Brain pericyte (primary cell): ENCODE measurements at places on chromosomes 2 and 18.

DNA sequence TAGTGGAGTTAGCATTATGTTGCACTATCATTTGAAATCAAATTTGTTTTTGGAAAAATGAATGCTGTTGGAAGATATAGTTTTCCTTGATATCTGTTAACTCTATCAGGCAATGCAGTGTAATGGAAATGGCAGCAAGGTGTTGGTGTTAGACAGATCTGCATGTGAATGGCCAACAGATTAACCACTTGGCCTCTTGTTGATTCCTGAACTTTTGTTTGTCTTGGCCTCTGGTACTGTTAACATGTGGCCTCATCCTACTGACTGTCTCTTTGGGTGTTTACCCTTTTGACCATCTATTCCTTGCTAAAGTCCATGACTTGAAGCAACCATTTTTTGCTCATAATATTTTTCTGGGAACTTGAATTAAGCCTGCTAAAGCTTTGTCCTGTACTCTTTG lies 110.2 kb upstream of the CDH2 start:
- no peak for DNase-seq

- DNase-seq = no peak
Observed at GRCh38 chr18:50879302-50880118, 592 bp downstream of the ME2 start.

DNA sequence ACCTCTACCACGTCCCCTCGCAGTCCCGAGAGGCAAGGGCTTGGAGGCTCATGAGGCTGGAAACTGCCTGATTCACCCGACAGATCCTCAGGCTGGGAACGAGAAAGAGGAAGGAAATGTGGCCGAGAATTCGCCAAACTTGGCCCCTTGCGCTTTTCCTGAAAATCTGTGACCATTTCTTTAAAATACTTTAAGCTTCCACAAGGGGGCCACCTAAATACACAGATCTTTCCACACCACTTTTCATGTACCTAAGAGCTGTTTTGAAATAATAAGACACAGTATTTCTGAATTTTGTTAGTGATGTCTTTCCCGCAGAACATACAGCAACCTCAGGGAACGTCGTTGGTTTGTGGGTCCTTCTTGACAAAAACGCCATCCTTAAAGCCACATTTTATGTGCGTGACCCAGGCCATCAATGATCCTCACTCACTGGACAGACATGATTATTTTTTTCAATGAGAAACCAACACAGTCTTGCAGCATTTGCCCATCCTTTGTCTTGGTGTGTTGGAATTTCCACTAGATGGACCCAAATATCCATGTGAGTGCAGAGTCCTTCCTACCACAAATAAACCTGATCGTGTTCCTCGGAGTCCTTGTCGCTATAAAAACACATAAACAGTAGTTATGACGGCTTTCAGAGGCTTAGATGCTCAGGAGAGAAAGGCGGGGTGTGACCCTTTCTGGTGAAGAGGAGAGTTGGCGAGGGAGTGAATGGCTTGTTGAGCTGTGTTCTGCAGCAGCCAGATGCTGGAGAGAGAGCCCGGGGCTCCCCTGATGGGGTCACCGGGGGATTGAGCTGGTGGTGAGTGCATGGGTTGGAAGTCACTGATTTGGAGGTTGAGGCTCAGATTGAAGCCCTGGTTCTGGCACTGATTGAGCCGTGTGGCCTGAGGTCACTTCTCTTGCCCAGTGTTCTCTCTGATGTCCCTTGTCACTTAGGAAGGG lies 25.0 kb downstream of the DCDC2C start:
- peak; percentile 17 for DNase-seq

DNA sequence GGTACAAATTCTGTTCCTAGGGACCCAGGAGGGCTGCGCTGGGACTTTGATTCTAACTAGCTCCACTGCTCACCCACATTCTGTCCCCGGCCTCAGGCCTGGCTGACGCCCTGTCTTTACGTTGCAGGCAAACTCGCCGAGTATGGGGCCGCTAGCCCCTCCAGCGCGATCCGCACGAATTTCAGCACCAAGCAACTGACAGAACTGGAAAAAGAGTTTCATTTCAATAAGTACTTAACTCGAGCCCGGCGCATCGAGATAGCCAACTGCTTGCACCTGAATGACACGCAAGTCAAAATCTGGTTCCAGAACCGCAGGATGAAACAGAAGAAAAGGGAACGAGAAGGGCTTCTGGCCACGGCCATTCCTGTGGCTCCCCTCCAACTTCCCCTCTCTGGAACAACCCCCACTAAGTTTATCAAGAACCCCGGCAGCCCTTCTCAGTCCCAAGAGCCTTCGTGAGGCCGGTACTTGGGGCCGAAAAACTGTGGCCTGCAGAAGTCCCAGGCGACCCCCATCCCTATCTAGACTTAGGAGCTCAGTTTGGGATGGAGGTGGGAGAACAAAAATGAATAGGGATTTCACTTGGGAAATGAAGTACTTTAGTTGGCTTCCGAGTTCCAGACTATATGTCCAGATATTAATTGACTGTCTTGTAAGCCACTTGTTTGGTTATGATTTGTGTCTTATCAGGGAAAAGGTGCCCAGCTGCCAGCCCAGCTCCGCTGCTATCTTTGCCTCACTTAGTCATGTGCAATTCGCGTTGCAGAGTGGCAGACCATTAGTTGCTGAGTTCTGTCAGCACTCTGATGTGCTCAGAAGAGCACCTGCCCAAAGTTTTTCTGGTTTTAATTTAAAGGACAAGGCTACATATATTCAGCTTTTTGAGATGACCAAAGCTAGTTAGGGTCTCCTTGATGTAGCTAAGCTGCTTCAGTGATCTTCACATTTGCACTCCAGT lies 1.5 kb downstream of the HOXD1 start:
- DNase-seq = no peak

DNA sequence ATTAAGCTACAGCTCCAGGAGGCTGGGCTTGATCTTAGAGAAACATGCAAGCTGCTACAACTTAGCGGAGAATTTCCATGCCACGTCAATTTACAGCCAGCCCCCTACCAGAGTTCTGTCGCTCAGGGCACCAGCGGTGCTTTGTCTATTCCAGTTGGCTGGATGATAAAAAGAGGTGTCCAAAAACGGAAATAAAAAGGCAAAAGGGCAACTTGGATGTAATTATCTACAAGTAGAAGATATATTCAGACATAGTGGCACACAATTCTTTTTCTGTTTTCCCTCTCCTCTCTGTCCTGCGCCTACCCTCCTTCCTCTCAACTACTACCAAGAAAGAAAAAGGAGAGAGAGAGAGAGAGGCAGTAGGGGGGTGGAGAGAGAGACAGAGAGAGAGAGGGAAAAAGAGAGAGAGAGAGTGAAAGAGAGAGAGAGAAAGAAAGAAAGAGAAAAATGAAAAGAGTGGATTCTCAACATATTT lies 363 bp upstream of the RFTN2 start:
- DNase-seq = peak; percentile 48

GRCh38 chr2:236656721-236657120 lies 87.1 kb downstream of the ACKR3 start:
- DNase-seq = no peak

DNA sequence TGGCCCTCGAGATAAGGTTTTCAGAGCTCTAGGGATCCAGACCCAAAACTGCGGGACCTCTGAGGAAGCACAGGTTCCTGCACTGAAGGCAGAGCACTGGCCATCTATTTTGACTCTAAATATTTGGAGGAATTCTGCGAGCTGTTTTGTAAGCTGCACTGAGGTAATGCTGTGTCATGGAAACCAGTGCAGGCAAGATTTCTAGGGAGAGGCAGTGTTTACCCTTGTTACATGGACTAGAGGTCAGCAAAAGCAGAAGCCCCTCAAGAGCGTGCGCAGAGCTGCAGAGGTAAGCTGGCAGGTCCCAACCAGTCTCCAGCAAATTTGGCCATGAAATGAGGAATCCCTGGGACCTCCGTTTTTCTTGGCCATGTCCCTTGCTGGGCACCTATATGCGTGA lies 137.3 kb downstream of the RNF152 start:
- DNase-seq = no peak

- no peak for DNase-seq
Observed at GRCh38 chr2:145569108-145569507, 1049.2 kb upstream of the ZEB2 start.

DNA sequence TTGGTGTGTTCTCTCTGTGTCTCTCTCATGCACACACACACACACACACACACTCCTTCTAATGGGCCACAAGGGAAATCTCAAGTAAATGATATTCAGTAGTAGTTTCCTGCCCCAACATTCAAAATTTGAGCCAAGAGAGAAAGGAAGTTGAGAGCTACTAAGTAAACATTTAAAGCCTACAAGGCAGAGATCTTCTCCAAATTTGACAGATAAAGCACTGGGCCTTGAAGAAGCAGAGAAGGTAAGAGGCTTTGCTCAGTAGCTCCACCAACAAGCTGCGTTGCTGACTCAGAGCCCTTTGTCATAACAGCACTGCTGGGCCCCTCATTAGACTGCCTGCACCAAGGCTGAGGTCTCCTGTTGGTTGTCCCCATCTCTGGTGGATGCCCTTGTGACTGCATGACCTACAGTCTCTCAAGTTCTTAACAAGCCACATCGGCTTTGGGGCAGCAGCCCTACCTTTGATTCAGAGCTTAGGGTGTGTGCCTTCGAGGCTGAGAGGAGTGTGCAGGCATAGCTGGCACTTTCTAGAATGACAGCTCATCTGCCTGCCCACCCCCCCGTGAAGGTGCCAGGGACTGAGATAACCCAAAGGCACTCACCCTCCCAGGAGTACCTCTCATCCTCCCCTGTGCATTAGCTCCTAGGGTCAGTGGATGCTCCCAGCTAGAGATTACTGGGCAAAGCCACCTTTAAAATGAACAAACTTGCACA lies 32.3 kb upstream of the NEB start:
- no peak for DNase-seq
